Thymus (tissue), 14 donors: ENCODE measurements at places on chromosomes 3 and 15. TPM values are rescaled to one million over a fixed set of nuclear protein-coding genes. Genes with fewer than 3 reads are reported as not detected.
A peak's percentile ranks its signal among the peaks of the same experiment; 100 is the strongest.

- H3K27ac ChIP-seq = peak overlapping the region; percentile 55
- H3K4me3 ChIP-seq = peak overlapping the region; percentile 55
- no peaks in the 10 kb centered on the region for H3K36me3 ChIP-seq
- H3K4me1 ChIP-seq = peaks cover 2% of the 10 kb centered on the region
- peaks cover 13% of the 10 kb centered on the region for H3K27me3 ChIP-seq
These were observed 78.5 kb upstream of the FAM174B start for GRCh38 chr15:92733934-92734521.

GRCh38 chr3:147218965-147219364, 187.4 kb downstream of the ZIC4 start:
- DNase-seq = no peak
- no peaks in the 10 kb centered on the region for H3K36me3 ChIP-seq
- no peaks in the 10 kb centered on the region for H3K4me1 ChIP-seq

CISH gene
- total RNA-seq = 10.2 TPM

SCN11A gene
- 0.38 TPM for total RNA-seq

GRCh38 chr3:104396974-104397669, 969.6 kb upstream of the ALCAM start:
- H3K27me3 ChIP-seq = no peaks in the 10 kb centered on the region
- H3K4me3 ChIP-seq = no peak overlapping the region
- no peak for DNase-seq
- H3K36me3 ChIP-seq = no peaks in the 10 kb centered on the region
- H3K27ac ChIP-seq = no peak overlapping the region

LTK gene
- total RNA-seq = 0.14 TPM

DNA sequence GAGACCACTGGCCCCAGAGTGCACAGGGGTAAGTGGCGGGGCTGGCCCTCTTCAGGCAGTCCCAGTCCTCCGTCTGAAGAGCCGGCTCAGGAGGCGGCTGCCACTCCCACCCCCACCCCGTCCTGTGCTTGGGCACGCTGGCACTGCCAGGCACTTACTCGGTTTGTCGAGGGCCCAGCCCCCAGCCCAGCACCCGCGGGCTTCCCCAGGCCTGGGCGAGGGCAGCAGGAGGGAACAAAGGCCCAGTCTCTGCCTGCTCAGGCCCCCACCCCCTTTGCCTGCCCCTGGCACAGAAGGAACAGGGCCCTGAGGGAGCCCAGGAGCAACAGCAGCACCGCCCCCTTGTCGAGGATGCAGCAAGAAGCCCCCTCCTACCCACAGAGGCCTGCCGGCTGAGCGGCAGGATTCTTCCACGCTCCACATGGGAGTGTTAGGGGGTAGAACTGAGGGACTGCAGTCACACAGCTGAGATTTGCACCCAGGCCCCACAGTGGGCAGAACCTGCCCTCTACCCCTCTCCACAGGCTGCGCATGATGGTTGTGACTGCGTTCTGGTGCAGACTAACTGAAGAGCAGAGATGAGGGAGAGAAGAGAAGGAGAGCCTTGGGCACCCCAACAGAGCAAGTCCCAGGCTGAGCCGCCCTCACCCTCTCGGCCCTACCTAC, 8.9 kb downstream of the DUSP7 start:
- H3K4me1 ChIP-seq = peaks cover 8% of the 10 kb centered on the region
- H3K27me3 ChIP-seq = no peaks in the 10 kb centered on the region
- H3K36me3 ChIP-seq = peaks cover 21% of the 10 kb centered on the region
- H3K4me3 ChIP-seq = no peak overlapping the region
